ENCODE measurements at places on chromosomes 5 and 9.

DNA sequence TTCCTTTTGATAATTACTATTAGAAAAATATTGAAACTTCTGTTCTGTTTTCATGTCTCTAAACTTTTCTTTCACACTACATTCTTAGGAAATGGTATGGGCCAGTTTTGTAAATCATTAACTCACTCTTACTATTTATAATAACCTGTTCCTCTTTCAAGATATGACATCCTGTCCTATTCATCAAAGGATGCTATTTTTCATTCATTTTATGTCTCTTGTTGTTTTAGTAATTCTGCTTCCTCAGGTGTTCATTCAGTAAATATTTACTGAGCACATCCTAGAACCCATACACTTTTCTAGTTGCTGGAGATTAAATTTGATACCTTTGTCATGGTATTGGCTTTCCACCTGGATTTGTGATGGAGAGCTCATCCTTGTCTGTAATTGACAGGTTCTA is 58.0 kb downstream of the GDA start:
- no peak for DNase-seq

- no peak for DNase-seq
Measured at GRCh38 chr9:124390794-124391658, 24.2 kb downstream of the PSMB7 start.

GRCh38 chr9:87647114-87647513 is 78.8 kb upstream of the CTSL start:
- DNase-seq = no peak

- no peak for DNase-seq
Measured at GRCh38 chr5:42591015-42591414, 165.6 kb upstream of the CCDC152 start.

DNA sequence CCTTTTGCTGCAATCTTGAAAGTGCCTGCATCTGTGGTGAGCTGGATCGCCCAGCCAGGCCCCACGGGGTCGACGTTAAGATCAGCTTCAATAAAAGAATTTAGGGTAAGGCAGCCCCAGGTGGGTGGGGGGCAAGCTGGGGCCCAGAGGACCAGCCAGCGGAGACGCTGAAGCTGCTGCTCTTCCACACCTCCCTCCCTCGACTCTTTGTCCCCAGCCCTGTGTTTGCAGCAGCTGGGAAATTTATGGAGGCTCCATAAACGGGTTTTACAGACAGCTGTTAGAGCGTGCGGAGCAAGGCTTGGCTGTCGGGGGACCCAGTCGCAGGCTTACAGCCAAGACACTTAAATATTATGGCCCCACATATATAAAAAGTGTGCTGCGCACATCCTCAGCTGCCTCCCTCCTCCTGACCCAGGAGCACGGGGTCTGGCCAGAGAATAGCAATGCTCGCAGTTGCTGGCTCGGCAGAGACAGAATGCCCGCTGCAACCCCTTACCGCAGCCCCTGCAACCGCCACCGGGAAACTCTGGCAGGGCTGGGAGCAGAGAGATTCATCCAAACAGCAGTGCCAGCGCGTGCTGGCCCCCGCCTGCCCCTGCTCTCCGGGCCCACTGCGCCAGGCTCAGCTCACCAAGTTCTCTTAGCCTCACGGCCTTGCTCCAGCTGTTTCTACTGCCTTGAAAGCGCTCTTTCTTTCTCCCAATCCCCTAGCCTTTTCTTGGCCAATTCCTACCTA is 28.4 kb upstream of the MVB12B start:
- DNase-seq = no peak

GRCh38 chr5:157554179-157555036 is 21.2 kb downstream of the ADAM19 start:
- DNase-seq = no peak

- peak; percentile 91 for DNase-seq
Measured at GRCh38 chr5:150529555-150529954, 21.6 kb downstream of the NDST1 start.

DNA sequence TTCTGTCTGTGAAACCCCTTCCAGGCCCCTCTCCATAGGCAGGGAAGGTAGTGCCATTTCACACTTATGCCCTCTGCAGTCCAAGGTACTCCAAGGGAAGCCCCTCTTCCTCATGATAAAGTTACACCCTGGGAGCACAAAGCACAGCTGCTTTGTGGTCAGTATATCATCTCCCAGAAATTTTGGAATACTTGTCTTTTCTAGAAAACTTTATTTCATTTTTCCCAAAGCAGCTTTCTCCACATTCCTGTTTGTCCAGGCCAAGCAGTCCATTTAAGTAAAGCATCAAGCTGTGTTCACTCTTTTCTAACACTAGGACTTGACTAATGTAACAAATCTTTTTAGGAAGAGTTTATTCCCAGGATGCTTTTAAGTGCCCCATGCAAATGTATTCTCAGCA is 371.8 kb upstream of the RGMB start:
- DNase-seq = no peak

Measured in mesendoderm (in vitro differentiated cells).